ENCODE measurements at places on chromosomes 7 and 10.
A peak's percentile ranks its signal among the peaks of the same experiment; 100 is the strongest.

GRCh38 chr10:14510346-14510745 lies 179.6 kb upstream of the FRMD4A start:
- DNase-seq: no peak

- no peak for DNase-seq
Observed at GRCh38 chr7:28539289-28539981, 127.1 kb downstream of the CREB5 start.

DNA sequence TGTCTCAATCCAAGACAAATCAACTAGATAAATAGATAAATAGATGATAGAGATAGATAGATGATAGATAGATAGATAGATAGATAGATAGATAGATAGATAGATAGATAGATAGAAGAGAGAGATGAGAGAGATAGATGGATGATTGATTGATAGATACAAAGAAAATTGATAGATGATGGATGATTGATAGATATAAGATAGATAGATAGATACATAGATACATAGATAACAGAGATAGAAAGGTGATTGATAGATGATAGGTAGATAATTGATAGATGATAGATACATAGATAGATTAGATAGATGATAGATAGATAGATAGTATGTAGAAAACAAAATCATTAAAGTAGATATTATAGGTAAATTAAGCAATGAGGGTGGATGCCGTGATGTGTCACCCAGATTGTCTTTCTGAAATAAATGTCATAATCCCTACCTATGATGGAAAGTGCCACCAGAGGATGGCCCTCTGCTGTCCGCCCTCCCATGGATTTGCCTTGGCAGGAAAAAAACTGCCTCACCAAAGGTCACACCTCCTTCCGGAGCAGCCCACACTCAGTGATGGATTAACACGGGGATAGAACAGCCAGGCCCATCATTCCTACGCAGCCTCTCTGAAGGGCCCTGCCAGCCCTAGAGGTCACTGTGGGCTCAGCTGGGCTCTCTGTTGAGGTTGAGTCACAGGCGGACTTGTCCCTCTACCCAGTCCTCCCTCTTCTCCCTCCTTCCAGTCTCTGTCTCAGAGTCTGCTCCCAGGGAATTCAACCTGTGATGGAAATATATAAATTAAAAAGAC lies 50.8 kb downstream of the KCNH2 start:
- no peak for DNase-seq

GRCh38 chr7:96143495-96144259 lies 178.2 kb downstream of the SLC25A13 start:
- no peak for DNase-seq

DNA sequence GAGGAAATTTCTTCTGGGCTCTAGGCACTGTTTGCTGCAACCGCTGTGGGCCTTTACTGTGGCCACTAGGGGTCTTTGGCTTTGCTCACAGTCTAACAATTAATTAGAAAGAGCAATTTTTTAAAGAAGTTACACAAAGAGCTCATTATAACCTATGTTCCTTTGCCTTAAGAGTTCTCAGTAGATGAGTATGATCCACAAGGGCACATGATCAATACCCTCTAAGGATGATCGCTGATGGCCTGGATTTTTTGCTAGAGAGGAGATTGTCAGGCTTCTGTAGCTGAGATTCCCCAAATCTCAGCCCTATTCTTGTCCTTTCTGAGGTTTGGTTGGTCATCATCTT lies 80.8 kb upstream of the RHOBTB1 start:
- DNase-seq: no peak

DNA sequence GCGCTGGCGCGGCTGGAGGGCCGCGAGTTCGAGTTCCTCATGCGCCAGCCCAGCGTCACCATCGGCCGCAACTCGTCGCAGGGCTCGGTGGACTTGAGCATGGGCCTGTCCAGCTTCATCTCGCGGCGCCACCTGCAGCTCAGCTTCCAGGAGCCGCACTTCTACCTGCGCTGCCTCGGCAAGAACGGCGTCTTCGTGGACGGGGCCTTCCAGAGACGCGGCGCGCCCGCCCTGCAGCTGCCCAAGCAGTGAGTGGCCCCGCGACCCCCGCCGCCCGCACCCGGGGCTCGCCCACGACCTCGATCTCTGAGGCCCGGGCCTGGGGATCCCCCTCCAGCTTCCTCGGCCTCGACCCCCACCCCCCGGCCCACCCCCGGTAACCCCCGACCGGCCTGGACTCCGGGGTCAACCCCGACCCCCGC lies 537 bp downstream of the FOXK1 start:
- DNase-seq: peak; percentile 45

- DNase-seq: peak; percentile 84
Observed at GRCh38 chr10:92203919-92204623, 86.8 kb downstream of the CPEB3 start.

- no peak for DNase-seq
Observed at GRCh38 chr10:23358357-23358756, 13.8 kb upstream of the C10orf67 start.

DNA sequence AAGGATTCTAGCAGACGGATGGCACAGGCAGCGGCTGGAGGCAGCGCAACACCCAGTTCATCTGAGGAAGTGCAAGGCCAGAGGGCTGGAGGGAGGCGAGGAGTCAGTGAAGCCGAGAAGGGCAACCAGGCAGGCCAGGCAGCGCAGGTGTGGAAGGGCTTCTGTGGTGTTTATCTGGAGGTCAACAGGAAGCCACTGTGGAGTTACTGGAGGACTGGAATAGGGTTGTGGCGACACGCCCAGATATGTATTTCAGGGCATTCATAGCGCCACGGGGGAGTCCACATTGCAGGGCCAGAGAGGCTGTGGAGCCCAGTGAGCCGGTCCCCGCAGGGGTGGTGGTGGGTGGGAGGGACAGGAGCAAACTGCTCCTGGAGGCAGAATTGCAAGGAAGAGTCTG lies 150.6 kb downstream of the CDH23 start:
- no peak for DNase-seq

DNA sequence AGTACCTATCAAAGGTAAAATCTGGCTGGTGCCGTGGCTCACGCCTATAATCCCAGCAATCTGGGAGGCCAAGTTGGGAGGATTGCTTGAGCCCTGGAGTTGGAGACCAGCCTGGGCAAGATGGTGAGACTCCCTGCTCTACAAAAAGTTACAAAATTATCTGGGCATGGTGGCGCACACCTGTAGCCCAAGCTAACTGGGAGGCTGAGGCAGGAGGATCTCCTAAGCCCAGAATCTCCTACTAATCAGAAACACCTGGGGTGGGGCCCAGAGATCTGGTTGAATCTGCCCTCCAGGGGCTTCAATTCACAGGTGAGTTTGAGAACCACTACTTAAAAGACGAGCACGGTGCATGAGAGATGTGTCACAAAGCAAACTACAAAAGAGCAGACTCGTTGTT lies 2.4 kb downstream of the PLA2G12B start:
- DNase-seq: no peak

DNA sequence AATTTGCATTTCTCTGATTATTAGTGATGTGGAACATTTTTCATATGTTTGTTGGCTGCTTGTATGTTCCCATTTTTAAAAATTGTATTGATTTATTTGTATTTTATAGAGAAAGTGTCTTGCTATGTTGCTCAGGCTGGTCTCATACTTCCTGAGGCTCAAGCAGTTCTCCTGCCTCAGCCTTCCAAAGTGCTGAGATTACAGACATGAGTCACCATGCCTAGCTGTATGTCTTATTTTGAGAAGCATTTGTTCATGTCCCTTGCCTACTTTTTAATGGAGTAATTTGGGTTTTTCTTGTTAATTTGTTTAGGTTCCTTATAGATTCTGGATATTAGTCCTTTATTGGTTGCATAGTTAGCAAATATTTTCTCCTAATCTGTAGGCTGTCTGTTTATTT lies 214.2 kb upstream of the KAT6B start:
- no peak for DNase-seq

- no peak for DNase-seq
Observed at GRCh38 chr7:140877249-140877524, 47.5 kb downstream of the BRAF start.

DNA sequence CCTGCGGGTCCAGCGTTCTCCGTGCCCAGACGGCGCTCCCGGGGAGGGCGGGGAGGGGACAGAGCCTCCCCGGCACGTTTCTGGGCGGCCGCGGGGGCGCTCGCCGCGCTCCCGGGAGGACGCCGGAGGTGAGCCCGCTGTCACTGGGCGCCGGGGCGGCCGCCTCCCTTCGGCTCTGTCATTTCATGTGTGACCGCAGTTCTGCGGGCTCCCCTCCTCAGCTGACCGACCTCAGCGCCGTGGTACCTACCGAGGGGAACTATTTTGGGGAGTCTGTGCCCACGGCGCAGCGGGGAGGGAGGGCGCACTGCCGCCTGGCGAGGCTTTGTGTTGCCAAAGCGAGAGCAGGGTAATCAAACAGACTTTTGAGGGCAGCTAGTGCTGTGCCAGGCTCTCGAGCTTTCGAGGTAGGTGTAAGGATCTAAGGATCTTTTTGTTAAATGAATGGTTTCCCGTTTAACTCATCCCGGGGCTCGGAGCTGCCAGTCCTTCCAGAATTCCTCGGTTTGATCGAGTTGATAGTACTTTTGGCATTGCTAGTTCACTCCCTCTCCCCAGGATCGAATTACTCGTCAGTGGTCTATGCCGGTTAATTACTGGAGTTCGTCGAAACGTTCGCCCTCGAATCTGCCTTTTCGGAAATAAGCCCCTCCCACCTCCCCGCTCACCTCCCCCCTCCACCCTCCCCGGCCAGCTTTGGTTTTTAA lies 1.9 kb downstream of the ARID5B start:
- DNase-seq: peak; percentile 59

DNA sequence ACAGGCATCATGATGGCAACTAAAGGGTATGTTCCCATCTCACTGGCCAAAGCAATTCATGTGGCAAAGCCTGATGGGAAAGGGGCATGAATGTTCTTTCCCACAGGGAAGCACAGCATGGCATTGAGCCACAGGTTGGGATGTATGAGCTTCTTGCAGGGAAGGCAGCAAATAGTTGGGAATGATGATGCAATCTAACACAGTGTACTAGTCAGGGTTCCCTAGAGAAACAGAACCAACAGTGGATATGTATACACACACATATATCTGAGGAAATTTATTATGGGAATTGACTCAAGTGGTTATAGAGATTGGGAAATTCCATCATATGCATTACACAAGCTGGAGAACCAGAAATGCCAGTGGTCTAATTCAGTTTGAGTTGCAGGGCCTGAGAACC lies 253.6 kb upstream of the NPVF start:
- no peak for DNase-seq

GRCh38 chr7:34165927-34166550 lies 260.7 kb downstream of the BMPER start:
- DNase-seq: no peak

GRCh38 chr10:119806334-119807130 lies 66.1 kb downstream of the MCMBP start:
- DNase-seq: no peak

GRCh38 chr7:47670729-47671128 lies 88.8 kb upstream of the TNS3 start:
- no peak for DNase-seq

DNA sequence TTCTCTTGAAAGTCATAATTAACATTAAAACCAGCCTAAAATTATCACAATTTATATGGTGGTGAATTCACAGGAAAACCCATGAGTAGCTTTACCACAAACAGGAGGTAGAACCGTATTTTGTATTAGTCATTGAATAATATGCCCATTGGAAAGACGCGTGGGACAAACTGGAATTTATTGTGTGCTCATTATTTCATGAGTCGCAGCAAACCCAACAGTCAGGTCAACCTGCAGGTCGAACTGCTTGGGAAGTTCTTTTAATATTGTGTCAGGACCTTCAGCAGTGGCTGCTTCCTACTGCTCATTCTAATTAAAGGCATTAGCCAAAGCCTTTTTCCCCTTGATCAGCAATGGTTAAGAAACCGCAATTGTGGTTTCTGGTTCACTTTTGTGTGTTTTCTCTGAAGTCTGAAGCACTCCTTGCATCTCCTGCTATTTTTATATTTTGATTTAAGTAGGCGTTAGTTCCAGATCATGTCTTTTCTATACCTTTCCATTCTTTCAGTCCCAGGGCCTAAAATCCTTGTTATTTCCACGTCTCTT lies 100.1 kb downstream of the RAB11FIP2 start:
- DNase-seq: no peak

DNA sequence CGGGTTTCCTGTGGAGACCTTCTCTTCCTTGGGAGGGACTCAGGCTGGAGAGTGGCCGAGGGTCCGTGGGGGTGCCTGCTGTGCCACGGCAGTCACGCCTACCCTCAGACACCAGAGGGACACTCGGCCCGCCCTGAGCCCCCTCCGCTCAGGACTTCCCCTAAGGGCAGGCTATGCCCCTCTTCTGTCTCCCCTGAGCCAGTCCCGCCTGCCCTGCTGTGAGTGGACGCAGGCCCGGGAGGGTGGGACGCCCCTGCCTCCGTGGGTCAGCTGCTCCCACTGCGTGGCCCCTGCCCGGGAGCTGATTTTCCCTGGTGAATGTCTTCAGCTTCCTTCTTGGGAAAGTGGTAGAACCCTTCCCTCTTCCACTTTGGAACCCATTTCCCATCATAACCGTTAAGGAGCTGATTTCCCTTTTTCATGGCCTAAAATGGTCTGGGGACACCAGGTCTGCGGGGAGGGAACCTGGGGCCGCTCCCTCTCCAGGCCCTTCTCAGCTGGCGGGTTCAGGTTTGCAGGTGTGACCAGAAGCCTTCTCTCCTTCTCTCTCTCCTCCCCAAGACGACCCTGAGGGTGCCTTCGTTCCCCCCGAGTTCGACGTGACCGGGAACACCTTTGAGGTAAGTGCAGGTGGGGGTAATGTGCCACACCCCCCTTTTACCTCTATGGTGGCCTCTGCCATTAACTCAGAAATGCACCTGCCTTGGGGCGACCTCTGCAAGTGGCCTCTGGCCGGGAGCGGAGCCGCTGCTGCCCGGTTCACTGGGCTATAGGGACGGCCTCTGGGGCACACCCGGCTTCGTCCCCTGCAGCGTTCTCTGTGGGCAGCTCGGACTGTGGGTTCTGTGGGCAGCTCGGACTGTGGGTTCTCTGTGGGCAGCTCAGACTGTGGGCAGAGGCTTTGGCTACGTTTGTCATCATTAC lies 7.9 kb downstream of the KNDC1 start:
- no peak for DNase-seq

DNA sequence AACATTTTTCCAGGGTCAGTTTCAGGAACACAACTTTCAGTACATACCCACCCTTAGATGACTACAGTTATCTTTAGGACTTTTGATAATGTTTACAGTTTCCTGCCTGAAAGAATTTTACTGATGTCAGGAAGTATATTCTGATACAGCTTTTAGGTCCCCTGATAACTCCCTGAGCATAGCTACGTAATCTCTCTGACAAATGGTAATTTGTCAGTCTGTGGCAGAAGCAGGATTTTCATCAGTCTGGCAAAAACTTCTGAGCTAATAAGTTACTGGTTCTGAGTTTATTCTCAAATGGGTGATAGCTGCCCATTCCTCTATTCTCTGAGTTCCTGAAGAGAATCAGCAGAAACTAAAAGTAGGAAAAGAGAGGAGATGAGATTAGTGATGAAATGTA lies 270.1 kb upstream of the MTPN start:
- no peak for DNase-seq

DNA sequence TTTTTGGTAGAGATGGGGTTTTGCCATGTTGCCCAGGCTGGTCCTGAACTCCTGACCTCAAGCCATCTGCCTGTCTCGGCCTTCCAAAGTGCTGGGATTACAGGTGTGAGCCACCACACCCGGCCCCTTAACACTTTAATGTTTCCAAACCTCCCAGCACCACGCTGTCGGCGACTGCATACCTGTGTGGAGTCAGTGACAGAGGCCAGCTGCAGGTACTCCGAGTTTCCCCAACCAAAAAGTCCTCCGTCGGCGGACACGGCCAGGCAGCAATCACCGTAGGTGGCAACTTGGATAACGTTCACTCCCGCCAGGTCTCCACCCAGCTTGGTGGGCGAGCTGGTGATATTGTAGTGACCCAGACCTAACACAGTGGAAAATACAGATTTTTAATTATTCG lies 15.2 kb downstream of the RCC1L start:
- DNase-seq: no peak

Measured in DMS153 (cell line).